ENCODE measurements at places on chromosomes 12 and 14.

DNA sequence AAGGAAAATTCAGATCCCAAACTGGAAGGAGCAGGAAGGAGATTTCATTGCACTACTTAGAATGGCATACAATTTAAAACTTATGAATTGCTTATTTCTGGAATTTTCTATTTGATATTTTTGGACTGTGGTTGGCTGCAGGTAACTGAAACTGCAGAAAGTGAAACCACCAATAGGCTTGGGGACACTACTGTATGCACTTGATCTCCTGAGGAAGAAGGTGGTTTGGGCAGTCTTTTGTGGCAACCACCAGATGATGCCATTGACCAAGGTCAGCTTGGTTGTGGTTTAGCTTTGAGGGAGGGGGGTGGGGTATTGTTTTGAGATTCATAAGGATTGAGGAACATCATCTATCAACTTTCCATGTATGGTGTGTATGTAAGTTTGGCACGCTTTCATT is 209.5 kb upstream of the STXBP6 start:
- DNase-seq = no peak

- no peak for DNase-seq
Measured at GRCh38 chr12:17841496-17841895, 248.5 kb downstream of the RERGL start.

DNA sequence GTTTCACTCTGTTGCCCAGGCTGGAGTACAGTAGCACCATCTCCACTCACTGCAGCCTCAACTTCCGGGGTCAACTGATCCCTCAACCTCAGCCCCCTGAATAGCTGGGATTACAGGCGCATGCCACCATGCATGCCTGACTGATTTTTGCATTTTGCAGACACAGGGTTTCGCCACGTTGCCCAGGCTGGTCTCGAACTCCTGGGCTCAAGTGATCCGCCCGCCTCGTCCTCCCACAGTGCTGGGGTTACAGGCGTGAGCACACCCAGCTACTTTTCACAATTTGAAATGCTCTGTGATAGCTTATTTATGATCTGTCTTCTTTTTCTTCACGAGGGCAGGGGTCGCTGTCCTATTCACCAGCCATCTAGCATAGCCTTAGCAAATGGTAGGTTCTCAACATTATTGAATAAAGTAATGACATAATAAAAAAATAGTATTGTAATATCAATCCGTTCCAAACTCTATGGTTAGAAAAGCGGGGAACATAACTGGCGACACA is 477 bp upstream of the DDX47 start:
- no peak for DNase-seq

- DNase-seq = peak; percentile 53
Measured at GRCh38 chr12:84910549-84911241, 1.9 kb downstream of the SLC6A15 start.

GRCh38 chr14:33491112-33491511 is 459.8 kb downstream of the EGLN3 start:
- no peak for DNase-seq

- DNase-seq = peak; percentile 10
Measured at GRCh38 chr12:60043236-60043635, 447.4 kb downstream of the SLC16A7 start.

- peak; percentile 61 for DNase-seq
Measured at GRCh38 chr12:71107936-71108335, 49.9 kb downstream of the TSPAN8 start.

DNA sequence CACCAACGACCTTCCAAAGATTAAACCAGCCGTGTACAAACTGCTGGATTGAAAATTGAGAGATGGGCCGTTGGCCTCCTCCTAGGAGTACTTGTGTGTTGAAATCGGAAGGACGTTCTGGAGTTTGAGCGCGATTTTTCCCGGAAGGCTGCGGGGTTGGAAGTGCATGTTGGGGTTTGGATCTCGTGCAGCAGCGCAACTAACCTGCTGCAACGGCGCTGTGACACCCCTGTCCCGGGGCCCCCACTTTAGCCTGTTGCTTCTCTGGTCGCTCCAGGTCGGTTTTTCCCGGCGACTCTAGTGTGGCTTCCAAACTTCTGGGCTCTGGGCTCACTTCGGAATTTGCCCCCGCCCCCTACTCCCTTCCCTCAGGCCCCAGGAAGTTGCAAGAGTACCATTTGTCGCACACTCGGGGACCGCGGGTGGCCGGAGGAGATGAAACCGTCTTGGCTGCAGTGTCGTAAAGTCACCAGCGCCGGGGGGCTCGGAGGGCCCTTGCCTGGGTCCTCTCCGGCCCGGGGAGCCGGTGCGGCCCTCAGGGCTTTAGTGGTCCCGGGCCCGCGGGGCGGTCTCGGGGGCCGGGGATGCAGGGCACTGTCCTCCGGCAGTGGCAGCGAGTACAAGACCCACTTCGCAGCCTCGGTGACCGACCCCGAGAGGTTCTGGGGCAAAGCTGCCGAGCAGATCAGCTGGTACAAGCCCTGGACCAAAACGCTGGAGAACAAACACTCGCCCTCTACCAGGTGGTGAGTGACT is at the start of gene ACSS3:
Gene ACSS3 (plus strand): TSS at position 394 of the 756 bp plus-strand sequence. CDS start 42 bp downstream, at position 436.
- DNase-seq = peak; percentile 38

DNA sequence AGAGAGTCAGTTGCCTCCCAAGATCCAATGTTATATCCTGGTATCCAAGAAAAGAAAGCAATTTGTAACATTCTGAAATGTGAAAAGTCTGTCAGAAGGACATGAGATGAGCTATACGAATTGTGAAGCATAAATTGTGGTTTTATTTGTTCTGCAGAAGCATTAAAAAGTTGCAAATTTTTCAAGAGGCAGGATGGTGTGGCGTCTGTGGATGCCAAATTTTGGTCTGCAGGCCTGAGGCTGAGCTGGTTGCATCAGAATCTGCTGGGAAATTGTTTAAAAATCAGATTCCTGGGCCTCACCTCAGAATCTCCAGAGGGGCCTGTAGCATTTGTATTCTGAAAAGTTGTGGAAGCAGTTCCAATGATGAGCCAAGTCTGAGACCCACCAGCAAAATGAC is 284.7 kb downstream of the NUAK1 start:
- no peak for DNase-seq

- DNase-seq = peak; percentile 18
Measured at GRCh38 chr12:11228296-11228879, 41.1 kb downstream of the PRB3 start.

DNA sequence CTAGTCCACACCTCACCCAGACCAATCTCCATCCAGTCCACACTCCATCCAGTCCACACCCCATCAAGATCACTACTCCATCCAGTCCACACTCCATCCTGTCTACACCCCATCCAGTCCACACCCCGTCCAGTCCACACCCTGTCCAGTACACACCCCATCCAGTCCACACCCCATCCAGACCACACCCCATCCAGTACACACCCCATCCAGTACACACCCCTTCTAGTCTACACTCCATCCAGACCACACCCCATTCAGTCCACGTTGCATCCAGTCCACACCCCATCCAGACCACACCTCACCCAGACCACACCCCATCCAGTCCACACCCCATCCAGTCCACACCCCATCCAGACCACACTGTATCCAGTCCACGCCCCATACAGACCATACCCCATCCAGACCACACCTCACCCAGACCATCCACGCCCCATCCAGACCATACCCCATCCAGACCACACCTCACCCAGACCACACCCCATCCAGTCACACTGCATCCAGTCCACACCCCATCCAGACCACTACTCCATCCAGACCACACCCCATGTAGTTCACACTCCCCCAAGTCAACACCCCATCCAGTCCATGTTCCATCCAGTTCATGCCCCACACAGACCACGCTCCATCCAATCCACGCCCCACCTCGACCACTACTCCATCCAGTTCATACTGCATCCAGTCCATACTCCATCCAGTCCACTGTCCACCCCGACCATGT is 116.6 kb upstream of the RTL1 start:
- no peak for DNase-seq

- no peak for DNase-seq
Measured at GRCh38 chr14:75032939-75033338, 18.3 kb downstream of the MLH3 start.

- DNase-seq = peak; percentile 14
Measured at GRCh38 chr14:99571303-99571986, 32.6 kb downstream of the CCDC85C start.

- no peak for DNase-seq
Measured at GRCh38 chr14:73492043-73492552, 1.4 kb downstream of the RIOX1 start.

GRCh38 chr12:93670104-93670503 is 7.1 kb upstream of the CRADD start:
- DNase-seq = no peak

All from fibroblast of skin of right biceps (primary cell).